ENCODE measurements at places on chromosomes 1 and 21. TPM values are rescaled to one million over a fixed set of nuclear protein-coding genes. Genes with fewer than 3 reads are reported as not detected.

GRCh38 chr21:34801519-34802132 lies 132.8 kb downstream of the CLIC6 start:
- peaks cover 33% of the 10 kb centered on the region for H3K4me1 ChIP-seq
- H3K27ac ChIP-seq = no peak overlapping the region
- no peaks in the 10 kb centered on the region for H3K27me3 ChIP-seq
- DNase-seq = no peak

DNA sequence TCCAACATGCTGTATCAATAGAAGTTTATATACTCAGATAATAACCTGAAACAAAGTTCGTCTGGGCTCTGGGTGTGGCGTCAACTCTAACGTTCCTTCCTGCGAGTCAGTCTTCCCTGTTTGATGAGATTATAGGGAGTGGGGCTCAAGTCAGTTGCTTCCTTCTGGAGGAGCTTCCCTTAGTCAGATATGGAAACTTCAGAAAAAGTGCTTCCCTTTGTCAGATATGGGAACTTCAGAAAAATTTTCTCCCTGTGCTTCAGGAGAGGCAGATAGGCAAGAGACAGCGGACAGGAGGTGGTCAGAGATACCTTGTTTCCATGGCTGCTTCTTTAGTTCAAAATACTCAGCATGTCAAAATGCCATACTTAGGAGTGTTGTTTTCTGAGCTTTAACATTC lies 51.1 kb upstream of the PRDX6 start:
- H3K4me3 ChIP-seq = no peak overlapping the region
- DNase-seq = no peak
- H3K4me1 ChIP-seq = peaks cover 54% of the 10 kb centered on the region
- H3K27me3 ChIP-seq = no peaks in the 10 kb centered on the region
- peak overlapping the region; percentile 70 for H3K27ac ChIP-seq

GRCh38 chr1:228361314-228362140 lies 45.1 kb downstream of the TRIM11 start:
- no peaks in the 10 kb centered on the region for H3K36me3 ChIP-seq
- no peak overlapping the region for H3K4me3 ChIP-seq
- no peak for DNase-seq
- no peaks in the 10 kb centered on the region for H3K27me3 ChIP-seq

GRCh38 chr1:14242123-14242522 lies 356.4 kb upstream of the KAZN start:
- H3K27ac ChIP-seq = no peak overlapping the region
- no peak for DNase-seq
- H3K27me3 ChIP-seq = no peaks in the 10 kb centered on the region
- no peaks in the 10 kb centered on the region for H3K36me3 ChIP-seq
- no peak overlapping the region for H3K4me3 ChIP-seq
- no peaks in the 10 kb centered on the region for H3K4me1 ChIP-seq

DNA sequence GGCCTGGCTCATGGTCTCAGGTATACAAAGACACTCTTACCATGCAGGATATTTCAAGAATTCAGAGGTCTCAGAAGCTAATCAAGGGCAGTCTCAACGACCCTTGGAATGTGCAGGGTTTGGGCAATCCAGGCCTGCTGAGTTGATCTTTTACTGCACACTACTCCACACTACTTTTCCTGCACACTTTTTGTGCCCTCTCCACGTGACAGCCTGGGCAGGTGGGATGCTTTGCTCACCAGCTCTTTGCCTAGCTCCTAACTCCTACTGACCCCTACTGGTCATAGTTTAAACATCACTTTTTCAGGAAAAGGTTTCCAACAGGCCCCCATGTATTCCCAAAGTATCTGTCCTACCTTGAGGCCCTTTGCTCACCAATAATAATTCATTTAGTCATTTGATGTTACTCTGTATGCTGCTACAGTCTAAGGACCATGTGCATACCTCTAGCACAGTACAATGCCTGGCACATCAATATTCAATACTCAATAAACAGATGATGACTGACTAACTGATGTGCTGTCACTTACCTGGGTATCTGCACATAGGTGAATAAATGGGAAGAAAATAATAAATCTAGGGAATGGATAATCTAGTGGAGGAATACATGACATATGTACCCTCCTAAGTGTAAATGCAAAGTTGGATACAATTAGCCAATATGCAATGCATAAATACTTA lies 9.6 kb downstream of the DUSP23 start:
- DNase-seq = peak; percentile 51
- no peak overlapping the region for H3K27ac ChIP-seq
- H3K36me3 ChIP-seq = no peaks in the 10 kb centered on the region
- peaks cover 20% of the 10 kb centered on the region for H3K4me1 ChIP-seq
- no peak overlapping the region for H3K4me3 ChIP-seq

GRCh38 chr21:34639882-34640788 lies 25.2 kb upstream of the RCAN1 start:
- H3K27ac ChIP-seq = no peak overlapping the region
- H3K27me3 ChIP-seq = no peaks in the 10 kb centered on the region
- no peak overlapping the region for H3K4me3 ChIP-seq
- DNase-seq = no peak
- H3K36me3 ChIP-seq = no peaks in the 10 kb centered on the region

DNA sequence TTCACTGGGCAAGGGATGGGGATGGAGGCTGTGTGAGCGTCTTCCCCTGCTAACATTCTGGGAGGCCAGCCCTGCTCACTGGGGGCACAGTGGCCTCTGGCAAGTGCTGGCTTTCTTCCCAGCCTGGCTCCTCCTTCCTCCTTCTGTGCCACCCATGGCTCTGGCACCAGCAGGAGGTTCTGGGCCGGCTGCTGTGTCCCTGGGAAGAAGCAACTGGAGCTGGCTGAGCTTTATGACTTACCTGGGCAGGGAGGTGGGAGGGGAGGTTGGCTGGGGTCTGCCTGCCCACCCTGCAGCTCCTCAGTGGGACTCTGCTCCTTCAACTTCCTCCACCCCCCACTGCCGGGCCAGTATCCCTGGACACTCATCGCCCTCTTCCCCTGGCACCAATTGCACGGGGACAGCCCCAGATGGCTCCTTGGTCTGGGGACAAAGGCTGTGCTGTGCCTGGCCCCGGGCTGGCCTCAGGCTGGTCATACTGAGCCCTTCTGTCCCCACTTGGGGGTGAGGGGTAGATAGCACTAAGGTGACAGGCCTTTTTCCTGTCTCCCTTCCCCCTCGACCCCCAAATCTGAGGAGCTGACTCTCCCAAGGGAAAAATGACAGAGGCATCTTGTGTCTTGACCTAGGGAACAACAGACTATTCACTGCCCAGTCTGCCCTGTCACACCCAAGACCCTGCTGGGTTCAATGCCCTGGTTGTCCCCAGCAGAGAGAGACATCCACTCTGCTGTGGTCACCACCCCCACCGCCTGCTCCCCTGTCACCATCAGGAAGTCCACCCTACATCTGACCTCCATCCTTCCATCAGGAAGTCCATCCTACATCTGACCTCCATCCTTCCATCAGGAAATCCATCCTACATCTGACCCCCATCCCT lies 14.4 kb downstream of the CDK18 start:
- no peaks in the 10 kb centered on the region for H3K4me1 ChIP-seq
- no peak for DNase-seq
- H3K4me3 ChIP-seq = no peak overlapping the region
- 0 out of 2 replicates have a peak, but pooled peaks cover 2% of the 10 kb centered on the region for H3K36me3 ChIP-seq
- no peak overlapping the region for H3K27ac ChIP-seq

DNA sequence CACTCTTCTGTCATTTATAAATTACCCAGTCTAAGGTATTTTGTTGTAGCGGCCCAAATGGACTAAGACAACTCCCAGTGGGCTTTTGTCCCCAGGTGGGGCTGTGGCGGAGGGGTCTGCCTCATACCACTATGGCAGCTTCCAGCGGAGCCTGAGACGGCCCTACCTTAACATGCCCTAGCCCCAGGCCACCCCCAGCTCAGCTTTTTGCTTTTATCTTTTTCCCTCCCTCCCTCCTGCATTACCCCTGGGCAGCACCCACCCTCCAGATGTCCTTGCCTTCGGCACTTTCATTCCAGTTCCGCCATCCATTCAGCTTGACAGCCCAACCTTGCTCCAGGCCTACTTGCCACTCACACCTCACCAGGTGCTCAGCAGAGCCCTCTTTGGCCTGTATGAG lies 307.3 kb downstream of the PTPRU start:
- no peaks in the 10 kb centered on the region for H3K4me1 ChIP-seq
- no peak overlapping the region for H3K27ac ChIP-seq
- no peak overlapping the region for H3K4me3 ChIP-seq

Gene VSIG8
- total RNA-seq = not detected

Gene CNKSR1
- total RNA-seq = 15.6 TPM

Gene TFF2
- total RNA-seq = 1.2 TPM

Gene NTRK1
- not detected for total RNA-seq

Gene BTBD8
- 1.3 TPM for total RNA-seq

Gene ZFP69
- 2.6 TPM for total RNA-seq

Gene SLC22A15
- total RNA-seq = 0.28 TPM

Measured in Caco-2 (cell line).